ENCODE measurements at places on chromosomes 3 and 15.
A peak's percentile ranks its signal among the peaks of the same experiment; 100 is the strongest.

GRCh38 chr3:44108481-44108880, 133.2 kb upstream of the TOPAZ1 start:
- no peak for DNase-seq

DNA sequence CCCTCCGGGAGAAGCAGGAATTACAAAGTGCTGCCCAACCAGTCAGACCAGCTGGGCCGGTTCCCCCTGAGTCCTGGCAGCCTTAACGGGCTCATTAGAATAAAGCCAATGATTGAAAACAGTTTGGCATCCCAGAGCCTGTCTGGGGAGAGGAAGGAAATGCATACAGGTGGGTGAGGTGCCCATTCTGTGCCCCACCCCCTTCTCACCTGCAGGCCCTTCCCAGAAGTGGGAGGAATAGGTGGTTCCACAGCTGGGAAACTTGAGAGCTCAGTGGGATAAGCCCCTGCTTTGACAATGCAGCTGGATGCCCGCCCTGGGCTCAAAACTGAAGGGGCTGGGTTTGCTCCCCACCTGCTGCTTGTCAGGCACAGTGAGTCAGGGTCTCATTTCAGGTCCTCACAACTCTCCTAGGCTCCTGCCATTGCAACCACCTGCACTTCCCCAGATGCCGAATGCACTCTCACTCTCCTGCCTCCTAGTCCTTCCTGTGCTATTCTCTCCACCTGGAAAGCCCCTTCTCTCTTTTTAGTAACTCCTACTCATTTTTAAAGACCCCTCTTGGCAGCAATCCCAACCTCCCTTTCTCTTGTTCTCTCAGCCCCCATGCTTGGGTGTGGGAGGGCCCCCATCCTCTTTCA, 5.5 kb upstream of the BUB1B start:
- no peak for DNase-seq

- DNase-seq = peak; percentile 65
Measured at GRCh38 chr15:99100245-99101173, 4.4 kb upstream of the SYNM start.

DNA sequence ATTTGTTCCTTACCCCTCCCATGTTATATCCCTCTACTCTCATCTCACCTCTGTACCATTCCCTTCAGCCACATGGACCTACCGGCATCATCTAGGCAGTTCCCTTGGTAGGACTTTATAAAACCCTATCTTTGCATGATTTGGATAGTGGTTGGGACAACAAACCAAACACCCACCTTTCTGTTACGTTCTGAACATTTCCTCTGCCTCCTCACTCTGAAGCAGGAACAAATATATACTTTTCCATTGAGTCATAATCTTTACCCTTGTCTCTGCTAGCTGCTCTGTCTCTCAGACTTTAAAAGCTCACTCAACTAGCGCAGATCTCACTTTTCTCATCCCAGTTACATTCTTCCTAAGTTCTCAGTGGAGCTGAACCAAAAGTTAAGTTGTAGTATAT, 17.8 kb downstream of the UBXN7 start:
- DNase-seq = no peak

GRCh38 chr3:188465311-188465710, 311.4 kb downstream of the LPP start:
- no peak for DNase-seq

DNA sequence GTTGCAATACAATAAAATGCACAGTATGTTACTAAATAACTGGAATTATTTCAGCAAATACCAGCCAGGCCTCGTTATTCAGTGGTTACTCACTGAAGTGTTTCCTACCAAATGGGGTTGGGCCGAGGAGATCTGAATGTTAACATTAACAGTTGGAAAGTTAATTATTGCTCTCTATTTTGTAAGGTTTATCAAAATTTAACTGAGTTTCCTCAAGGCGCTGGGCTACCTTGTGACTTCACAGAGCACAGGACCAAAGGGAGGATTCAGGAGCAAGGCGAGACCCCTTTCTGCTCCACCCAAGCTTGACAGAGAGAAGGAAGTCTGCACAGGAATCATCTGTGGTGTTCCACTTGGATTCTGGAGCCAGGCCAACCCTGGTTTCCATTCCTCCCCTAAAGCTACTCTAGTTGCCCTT, 21.6 kb downstream of the ADAMTS9 start:
- DNase-seq = no peak

DNA sequence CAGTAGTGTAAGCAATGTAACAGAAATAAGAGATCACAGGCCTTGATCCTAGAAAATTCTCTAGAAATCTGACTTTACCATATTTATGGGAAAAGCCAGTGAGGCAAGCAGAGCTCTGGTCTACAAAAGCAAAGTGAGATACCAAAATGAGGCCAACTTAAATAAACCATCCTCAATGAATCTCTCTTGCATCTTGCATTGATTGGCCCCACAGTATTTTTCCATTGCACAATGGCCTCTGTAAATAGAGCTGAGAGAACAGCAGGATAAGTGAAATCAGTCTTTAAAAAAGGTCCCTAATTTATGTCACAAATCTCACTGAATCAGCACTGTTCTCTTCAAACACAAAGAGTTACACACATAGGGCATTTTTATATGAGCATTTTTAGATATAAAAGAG, 8.9 kb downstream of the CFAP20DC start:
- no peak for DNase-seq

- DNase-seq = no peak
Measured at GRCh38 chr15:70882361-70882760, 9.9 kb downstream of the THAP10 start.

DNA sequence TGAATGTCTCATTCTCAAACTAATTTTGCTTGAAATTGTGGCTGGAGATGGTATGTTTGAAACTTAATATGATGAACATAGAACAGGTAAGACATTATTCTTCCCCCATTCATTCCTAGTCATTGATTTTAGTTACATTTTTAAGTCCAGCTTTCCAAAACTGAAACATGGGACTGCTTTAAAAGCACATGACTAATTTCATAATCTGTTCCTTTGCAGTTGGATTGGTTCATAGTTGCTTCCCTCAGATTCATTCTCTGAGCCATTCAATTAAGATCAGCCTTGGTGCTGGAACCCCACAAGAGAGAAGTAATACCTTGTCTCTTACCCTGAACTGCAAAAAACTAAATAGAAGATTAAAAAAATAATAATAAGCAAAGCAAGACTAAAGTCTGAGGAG, 87.5 kb upstream of the TGFBR2 start:
- DNase-seq = no peak

GRCh38 chr3:143538577-143538981, 309.7 kb downstream of the SLC9A9 start:
- no peak for DNase-seq

DNA sequence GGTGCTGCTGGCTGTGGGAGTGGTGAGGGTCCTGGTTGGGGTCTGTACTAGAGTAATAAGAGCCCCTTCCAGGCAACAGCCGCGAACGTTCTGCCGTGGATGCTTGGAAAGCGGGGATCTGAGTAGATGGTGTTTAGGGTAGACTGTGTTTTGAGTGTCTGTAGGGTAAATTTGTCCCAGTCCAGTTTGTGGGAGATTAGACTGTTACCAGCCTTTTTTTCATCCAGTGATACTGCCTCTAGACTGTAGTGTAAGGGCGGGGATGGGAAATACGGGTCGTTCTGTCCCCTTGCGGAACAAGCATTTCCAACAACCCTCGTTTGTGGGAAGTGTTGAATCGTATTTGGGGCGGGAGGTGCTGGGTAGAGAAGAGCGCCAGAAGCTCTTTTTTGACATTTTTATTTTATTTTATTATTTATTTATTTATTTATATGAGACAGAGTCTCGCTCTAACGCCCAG, 424 bp downstream of the HAUS2 start:
- peak; percentile 58 for DNase-seq

DNA sequence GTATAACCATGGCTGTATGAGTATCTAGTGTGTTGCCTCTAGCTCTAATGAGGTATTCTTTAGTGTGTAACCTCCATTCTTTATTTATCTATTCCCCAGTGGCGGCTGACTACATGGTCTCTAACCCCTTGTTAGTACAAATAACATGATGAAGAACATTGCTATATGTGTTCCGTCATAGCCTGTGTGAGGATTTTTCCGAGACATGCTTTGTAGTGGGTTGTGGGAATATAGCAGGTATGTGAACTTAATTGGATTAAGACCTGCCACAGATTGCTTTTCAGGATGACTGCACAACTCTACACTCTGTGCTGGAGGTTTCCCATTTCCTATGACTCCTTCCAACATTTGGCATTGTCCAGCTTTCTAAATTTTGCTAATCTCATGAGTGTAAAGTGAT, 563.4 kb downstream of the ROBO1 start:
- DNase-seq = no peak

GRCh38 chr3:197793247-197793646, 2.2 kb downstream of the LRCH3 start:
- DNase-seq = peak; percentile 58

DNA sequence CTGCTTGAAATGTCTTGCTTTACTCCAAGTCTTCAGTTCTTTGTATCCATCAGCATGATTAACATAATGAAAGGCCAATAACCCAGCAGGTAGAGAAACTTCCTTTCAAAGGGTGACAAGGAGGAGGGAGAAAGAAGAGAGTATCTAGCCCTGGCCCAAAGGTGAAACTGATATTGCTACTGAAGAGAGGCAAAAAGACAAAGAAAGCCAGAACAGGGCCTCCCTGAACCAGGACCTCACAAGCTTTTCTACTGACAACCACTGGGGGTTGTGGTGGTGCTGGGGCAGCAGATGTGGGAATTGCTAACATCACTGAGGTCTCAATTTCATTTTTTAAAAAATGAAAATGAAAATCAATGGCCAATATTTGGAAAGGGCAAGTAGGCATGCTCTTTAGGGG, 234.1 kb downstream of the RSL24D1 start:
- DNase-seq = no peak

GRCh38 chr3:189646853-189647542, 15.8 kb downstream of the TP63 start:
- no peak for DNase-seq

GRCh38 chr3:126766653-126767052, 62.6 kb downstream of the CHCHD6 start:
- DNase-seq = no peak

DNA sequence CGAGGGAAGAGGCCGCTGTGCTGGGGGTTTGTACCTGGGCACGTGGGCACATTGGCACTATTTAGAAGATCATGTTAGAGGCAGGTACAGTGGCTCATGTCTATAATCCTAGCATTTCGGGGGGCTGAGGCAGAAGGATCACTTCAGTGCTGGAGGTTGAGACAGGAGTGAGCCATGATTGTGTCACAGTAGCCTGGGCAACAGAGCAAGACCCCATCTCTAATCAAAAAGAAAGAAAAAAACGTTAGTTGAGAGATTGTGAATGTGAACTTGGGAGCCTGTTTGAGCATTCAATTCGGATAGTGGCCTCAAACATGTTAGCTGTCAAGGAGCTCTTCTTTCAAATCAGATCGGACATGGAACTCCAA, 36.6 kb downstream of the IDH2 start:
- no peak for DNase-seq

GRCh38 chr3:80785475-80785874, 976.0 kb downstream of the GBE1 start:
- DNase-seq = no peak

DNA sequence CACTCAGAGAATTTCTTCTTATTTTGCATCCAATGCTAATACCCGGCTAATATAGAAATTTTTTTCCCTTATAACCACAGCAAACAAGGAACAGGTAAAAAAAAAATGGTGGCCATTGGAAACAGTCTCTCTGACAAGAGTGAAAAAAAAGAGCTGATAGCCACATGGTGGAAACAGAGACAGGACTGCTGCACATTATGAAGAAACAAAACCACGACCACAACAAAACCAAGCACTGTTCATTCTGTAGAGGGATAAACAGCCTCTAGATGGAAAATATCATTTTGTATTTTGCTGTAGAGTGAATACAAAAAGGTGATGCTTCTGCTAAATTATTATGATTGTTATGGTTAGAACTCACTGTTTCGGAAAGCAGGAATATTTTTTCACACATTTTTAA, 686.2 kb downstream of the NLGN1 start:
- DNase-seq = no peak

DNA sequence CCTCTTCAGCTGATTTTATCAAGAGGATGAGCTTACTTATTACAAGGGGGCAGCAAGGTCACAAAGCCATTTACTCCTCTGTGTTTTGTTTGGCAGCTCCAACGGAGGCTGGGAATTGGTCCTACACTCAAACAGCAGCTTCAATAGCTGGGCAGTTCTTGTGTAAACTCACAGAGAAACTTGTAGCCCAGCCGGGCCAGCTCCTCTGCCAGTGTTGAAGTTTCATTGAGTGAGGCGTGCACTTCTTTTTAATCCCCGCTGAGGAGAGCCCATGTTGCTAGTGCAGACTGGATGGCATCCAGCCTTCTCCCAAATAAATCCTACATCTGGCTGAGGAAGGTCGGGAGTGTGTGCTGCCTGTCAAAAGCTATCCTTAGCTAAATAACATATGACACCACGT, 59.5 kb downstream of the BFSP2 start:
- DNase-seq = no peak

DNA sequence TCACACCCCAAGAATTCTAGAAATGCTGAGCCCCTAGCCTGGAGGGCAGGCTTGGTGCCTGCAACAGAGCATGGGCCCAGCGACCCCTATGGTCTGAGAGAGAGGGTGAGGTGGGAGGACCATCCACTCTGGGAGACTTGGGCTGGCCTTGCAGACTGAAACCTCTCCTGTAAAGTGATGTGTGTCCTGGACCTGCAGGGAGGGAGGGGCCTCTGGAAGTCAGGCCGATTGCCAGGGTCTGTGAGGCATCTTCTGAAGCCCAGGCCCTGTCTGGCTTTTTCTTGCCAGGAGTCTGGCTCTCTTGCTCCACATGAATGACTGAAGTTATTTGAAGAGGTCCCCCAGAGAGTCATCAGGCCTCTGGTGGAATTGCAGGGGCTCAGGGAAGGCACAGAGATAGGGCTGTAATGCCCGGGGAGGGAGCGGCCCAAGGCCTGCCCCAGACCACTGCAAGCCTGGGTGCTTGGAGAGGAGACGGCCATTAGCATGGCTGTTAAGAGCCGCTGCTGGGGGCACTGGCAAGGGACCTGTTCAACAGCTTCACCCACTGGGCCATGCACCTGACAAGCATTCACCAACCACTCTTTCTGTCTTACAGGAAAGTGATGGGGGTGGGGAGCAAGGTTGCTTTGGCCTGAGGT, 56.0 kb upstream of the CHRNA7 start:
- DNase-seq = no peak

- no peak for DNase-seq
Measured at GRCh38 chr15:85500729-85501128, 120.3 kb downstream of the AKAP13 start.

DNA sequence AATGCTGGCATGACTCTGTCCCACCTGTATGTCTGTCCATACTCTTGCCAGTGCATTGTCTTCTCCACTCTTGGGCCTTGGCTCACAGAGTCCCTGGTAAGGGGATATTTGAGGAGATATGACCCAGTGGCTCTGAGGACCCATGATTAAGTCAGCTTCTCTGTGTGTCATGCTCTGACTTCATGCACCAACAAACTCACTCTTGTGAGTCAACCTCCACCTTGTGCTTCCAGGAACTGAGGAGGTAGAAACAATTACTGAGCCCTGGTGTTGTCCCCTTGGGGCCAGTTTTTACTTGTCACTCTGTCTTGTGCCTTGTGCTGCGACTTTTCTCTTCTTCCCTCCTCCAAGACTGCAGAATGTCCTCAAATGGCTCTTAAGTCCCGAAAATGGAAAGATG, 127.1 kb downstream of the ABHD5 start:
- DNase-seq = no peak
